ENCODE measurements at places on chromosomes 1 and 21. TPM values are rescaled to one million over a fixed set of nuclear protein-coding genes. Genes with fewer than 3 reads are reported as not detected.

DNA sequence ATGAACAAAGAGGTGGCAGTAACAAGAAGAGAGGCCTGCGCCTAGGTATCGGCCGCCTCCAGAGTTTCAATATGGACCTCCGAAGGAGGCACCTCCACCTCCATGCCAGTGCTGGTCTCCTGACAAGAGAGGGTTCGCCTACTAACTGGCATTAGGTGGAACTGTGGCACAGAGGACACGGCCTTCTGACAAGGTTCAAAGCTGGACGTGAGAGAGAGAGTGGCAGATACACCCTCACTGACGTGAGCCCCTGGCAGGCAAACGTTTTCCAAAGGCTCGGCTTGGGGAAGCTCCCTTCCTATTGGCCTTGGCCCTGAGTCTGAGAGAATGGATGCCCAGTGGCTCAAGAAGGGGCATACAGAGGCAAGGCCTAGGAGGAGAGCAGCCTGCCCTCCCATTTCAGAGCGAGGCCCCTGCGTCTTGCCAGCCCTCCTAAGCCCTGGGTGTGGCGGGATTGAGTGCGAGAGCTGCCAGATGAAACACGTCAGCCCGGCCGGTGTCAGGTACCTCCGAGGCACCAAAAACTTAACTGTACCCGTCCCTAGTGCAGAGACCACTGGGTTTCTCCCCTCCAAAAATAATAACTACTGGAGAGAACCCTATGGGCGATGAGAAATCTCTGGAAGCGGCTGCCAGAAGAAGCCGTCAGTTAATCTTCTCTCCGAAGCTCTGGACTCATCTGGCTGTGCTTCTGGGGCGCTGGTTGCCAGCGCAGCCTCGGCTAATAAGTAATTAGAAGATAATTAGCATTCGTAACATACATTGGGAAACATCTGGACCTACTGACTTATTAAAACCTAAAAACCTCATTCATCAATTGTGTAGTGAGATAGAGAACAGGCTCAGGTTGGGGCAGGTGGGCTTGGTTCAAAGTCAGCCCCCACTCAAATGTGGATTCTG lies 283.6 kb downstream of the NPHP4 start:
- no peak for DNase-seq

- DNase-seq, result no peak
Measured at GRCh38 chr1:23568608-23569383, 9.5 kb upstream of the ID3 start.

DNA sequence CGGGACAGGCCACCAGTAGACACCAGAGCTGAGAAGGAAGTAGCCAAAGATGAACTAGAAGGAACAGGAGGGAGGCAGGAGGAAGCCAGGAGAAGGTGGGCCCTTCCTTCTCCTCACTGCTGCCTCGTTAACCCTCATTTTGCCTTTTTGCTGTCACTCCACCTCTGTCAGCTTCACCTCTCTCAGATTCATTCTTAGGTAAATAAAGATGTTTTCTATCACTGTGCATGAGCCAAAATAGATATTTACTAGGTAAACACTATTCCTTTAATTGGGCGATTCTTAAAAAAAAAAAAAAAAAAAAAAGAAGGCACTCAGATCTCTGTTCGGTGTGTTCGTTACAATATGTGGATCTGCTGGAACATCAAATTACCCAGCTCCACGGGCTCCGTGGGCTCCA lies 112.3 kb downstream of the GLUL start:
- DNase-seq, result no peak

- no peak for DNase-seq
Measured at GRCh38 chr1:182974506-182975191, 21.7 kb upstream of the SHCBP1L start.

DNA sequence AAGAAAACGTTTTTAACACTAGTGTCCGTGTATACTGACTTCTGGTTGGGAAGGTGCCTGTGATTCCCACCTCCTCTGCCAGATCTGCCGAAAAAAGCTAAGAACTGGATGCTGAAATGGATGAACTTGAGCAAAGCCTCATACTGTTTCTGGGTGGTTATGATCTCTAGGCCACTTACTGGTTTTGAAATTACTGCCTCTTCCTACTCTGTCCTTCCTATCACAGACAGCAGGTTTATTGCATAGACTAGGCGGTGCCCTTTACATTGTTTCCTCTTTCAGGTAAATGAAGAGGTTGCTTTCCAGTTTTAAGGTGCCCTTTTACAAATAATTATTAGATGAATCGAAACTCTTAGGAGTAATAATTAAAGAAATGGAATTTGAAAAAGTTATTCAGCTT lies 27.5 kb downstream of the PEX14 start:
- DNase-seq, result no peak

- no peak for DNase-seq
Measured at GRCh38 chr1:40606978-40607377, 58.5 kb downstream of the RIMS3 start.

DNA sequence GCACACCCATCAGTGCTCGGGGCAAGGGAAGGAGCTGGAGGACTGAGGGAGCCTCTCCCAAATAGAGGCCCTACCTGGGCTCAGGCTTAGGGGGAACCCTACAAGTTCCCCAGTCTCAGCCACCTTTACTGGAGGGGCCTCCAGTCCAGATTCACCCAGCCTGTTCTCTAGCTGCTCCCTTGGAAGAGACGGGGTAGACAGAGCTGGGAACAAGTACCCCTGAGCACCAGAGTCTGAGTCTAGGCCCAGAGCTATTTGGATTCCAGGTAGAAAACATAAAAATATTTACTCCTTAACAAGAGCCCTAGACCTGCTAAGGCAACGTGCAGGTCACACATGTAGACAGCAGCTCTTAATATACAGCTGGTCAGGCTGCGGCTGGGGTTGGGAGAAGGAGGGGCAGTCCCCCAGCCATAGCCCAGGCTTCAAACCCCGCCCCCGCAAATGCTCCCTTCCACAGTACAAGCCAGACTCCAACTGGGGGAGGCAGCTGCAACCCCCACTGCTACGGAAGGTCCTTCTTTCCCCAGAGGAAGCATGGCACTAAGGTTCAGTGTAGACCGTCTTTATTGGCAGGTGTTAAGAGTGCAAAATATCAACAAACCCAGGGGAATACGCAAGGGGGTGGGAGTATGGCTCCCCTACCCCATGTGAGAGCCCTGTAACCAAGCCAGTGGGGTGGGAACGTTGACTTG lies 8.0 kb downstream of the TENT5B start:
- DNase-seq, result no peak

DNA sequence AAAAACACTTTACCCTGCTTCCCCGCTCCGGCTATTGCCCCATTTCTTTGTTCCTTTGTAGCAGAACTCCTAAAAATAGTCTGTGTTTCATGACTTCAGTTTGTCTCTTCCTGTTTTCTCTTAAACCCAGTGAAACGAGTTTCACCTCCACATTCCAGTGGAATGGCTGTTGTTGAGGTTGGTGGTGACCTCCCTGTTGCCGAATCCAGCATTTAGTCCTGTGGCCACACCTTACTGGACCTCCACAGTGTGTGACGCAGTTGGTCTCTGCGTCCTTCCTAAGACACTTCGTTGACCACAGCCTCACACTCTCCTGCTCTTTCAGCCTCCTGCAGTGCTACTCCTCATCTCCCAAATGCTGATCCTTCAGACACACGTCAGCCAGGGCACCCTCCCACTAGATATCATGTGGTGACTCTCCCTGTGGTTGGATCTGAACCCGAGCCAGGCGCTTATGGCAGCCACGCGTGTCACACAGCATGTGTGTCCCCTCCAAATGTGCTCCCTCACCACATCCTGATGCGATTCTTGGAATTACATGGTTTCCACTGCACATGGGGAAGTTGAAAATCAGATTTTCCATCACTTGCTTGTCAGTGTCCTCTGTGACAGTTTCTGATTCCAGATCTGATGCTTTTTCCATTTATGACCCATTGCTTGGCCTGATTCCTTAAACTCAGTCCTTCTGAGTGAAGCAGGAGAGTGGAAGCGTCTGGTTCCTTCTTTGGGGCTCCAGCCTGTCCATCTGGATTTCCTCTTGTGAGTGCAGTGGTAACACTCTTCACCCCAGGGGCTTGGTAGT lies 99.1 kb upstream of the ARTN start:
- peak; percentile 98 for DNase-seq

- DNase-seq, result no peak
Measured at GRCh38 chr1:160657250-160657781, 10.5 kb upstream of the SLAMF1 start.

GRCh38 chr1:4461726-4462290 lies 192.6 kb upstream of the AJAP1 start:
- DNase-seq, result no peak

GRCh38 chr21:32795376-32795775 lies 23.8 kb upstream of the PAXBP1 start:
- no peak for DNase-seq

DNA sequence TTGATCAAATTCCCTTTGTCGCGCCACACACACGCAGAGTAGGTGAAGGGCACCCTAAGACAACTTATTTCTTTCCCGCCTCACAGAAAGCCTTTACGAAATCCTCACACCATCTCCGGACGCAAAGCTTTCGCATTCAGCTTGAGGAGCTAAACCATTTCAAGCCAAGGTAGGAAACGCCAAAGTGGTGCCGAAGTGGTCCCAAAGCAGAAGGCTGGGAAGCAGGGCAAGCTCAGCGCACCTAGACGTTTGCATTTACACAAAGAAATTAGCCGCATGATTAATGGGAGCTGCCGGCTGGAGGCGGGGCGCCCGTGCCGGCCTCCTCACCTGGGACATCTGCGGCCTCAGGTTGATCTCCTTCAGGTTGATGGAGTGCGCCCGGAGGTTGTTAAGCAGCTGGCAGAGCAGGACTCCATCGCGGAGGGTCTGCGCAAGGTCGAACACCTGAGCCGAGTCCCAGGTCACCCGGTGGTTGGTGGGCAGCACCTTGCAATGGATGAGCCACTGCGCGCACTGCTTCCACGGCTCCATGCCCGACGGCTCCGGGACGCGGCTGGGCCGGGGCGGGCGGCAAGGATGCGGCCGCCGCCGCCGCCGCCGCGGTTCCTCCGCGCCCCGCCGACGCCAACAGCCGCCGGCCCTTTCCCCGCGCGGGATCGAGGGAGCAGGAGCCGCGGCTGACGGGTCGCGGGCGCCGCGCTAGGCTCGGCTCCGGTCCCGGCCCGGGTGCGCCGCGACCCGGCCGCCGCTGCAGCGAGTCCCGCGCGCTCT lies 457 bp downstream of the VAV3 start:
- DNase-seq, result no peak

GRCh38 chr1:223842784-223843183 lies 3.0 kb downstream of the TP53BP2 start:
- no peak for DNase-seq

DNA sequence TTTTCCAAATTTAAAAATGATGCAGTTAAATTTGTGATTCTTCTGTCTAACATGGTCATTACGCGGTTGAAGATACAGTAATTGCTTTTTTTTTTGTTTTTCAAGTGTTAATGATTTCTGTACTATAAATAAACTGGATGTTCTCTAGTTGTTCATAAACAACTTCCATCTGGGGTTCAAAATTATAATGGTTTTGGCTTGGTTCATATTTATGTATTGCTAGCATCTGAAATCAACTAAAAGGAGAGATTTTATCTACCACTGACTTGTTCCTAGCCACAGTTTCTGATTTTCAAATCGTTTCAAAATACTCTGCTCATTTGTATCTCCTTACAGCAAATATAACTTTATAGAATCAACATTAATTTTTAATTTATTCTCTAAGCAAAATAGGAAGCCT lies 35.2 kb upstream of the PLPPR4 start:
- no peak for DNase-seq

- no peak for DNase-seq
Measured at GRCh38 chr21:20259031-20259867, 739.0 kb upstream of the NCAM2 start.

DNA sequence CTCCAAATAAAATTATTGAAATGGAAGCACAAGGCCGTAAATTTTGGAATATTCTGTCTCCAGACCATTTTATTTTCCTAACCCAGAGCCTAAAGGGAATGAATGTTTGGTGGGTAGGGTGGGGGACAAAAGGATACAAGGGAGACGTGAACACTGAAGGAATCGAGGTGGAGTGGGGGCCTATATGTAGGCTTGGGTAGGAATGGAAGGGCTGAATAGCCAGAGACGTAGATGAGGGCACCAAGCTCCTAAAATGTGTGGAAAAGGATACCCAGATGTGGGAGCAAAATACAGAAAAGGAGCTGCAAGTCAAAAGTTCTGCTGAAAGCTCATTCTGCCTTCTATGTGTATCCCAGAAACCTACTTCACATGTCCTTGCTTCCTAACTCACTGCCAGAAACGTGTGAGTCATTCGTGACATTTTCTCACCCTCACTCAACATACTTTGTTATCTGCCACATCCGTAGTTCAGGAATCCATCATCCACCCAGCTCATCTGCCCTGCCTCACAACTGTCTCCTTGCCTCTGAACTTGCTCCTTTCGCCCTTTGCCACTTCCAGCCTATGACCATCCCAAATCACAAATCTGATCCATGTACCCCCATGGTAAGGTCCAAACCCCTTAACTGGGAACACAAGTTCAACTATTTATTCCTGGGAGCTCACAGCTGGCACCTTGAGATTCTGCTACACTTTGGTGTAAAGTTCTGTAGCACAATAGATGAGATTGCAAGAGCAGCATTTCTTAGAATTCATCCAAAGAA lies 84.1 kb upstream of the PRDX6 start:
- peak; percentile 57 for DNase-seq

DNA sequence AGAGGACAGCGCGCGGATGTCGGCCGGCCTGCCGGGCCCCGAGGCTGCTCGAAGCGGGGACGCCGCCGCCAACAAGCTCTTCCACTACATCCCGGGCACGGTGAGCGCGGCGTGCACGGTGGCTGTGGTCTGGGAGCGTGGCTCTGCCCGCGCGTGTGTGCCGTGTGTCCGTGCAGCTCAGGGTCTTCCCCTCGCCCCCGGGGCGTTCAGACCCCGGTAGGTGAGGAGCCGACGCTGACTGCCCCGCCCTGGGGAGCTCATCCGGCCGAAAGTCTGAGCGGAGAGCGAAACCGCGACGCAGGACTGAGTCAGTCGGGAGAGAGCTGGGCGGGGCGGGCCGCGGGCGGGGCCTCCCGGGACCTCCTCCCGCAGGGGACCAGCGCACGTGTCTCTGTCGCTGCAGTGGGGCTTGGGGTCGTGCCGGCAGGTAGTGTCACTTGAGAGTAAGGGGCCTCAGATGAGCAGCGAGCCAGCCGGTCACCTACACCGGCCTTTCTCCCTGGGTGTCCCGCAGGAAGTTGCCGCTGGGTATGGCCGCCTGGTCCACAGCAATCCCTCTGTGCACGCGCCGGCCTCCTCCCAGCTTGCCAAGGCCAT lies 520 bp downstream of the PLEKHN1 start:
- peak; percentile 80 for DNase-seq

The SPOCD1 gene
- total RNA-seq, result 3.6 TPM

The ACKR1 gene
- total RNA-seq, result not detected

The FTCD gene
- total RNA-seq, result 0.41 TPM

The AGT gene
- total RNA-seq, result 72.7 TPM

The FAM151A gene
- total RNA-seq, result not detected

The MAST2 gene
- total RNA-seq, result 8.8 TPM

The SLC30A2 gene
- total RNA-seq, result not detected

Measured in H4 (cell line).